Naive thymus-derived CD4-positive, alpha-beta T cell (primary cell): ENCODE measurements at places on chromosomes 5 and 9.
A peak's percentile ranks its signal among the peaks of the same experiment; 100 is the strongest.

- no peak for DNase-seq
These were observed 64.2 kb upstream of the OLFM1 start for GRCh38 chr9:135023088-135023785.

DNA sequence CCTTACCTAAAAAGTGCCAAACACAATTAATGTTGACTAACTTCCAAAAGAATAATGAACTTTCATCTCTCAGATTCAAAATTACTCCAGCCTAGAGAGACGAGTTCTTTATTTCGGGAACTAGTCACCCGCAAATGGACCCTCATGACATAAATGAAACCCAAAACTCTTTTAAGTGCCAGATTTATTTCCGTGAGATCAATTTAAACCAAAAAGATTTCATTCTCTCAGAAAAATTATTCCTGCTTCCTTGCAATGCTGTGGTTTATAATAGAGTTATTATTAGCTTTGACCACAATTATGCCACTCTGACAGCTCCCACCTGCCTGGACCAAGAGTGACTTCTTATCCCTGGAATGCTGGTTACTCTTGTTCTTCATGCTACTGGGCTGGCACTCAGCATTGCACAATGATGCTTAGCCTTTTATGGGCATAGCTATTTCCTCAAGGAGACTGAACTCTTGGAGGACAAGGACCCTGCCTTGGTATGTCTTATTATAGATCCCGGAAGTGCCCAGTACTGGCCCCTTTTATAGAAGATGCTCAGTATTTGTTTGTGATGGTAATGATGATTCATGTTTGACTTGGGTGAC, 183.5 kb downstream of the SNX18 start:
- no peak for DNase-seq

- DNase-seq, result no peak
These were observed 26.1 kb downstream of the SMIM32 start for GRCh38 chr5:136166909-136167308.

DNA sequence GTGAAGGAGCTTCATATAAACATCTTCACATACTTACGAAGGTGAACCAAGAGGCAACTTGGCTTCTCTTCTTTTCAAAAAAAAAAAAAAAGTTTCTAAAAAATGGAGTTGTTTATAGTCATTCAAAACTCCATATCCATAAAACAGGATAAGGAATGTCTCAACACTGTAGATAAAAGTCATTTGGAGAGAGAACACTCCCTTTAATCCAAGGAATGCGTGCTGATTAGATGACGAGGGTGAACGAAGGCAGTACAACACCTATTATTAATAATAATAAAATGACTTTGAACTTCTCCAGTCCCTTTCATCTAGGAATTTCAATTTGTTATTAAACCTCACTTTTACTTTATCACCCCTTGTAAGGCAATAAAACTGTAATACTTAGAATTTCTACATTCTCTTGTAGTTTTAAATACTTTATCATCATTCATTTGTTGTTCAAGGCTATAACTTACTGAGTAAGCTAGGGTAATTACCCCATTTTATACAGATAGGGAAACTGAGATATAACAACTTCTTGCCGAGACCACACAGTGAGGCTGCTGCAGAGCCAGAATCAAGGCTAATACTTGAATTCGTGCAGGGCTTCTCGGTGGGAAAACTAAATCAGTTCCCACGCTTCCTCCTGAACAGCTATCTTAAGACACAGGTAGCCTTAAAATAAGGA, 377.1 kb downstream of the EFNA5 start:
- DNase-seq, result no peak

GRCh38 chr9:76004526-76004925, 114.1 kb downstream of the PCSK5 start:
- DNase-seq, result no peak

- no peak for DNase-seq
These were observed 54.1 kb upstream of the ALDH1A1 start for GRCh38 chr9:73006986-73007385.

- DNase-seq, result no peak
These were observed 274.4 kb upstream of the PCSK5 start for GRCh38 chr9:75616052-75616451.

GRCh38 chr5:142569905-142570304, 116.0 kb downstream of the FGF1 start:
- no peak for DNase-seq

DNA sequence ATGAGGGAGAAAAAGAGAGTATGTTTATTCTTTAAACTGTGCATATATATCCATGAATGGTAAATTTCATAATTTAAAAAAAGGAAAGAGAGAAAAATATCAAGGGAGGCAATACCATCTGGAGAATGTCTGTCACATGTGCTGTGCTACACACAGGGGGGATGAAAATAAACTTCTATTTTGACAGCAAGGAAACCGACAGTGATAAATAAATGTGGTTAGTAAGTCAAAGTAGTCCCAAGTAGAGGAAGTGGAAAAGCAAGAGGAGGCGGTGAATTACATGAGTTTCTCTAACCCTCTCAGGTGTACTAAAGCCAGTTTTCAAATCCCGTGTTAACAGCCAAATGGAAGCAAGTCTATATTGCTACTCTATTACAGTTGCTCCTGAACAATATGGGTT, 83.3 kb downstream of the ICE1 start:
- DNase-seq, result no peak

DNA sequence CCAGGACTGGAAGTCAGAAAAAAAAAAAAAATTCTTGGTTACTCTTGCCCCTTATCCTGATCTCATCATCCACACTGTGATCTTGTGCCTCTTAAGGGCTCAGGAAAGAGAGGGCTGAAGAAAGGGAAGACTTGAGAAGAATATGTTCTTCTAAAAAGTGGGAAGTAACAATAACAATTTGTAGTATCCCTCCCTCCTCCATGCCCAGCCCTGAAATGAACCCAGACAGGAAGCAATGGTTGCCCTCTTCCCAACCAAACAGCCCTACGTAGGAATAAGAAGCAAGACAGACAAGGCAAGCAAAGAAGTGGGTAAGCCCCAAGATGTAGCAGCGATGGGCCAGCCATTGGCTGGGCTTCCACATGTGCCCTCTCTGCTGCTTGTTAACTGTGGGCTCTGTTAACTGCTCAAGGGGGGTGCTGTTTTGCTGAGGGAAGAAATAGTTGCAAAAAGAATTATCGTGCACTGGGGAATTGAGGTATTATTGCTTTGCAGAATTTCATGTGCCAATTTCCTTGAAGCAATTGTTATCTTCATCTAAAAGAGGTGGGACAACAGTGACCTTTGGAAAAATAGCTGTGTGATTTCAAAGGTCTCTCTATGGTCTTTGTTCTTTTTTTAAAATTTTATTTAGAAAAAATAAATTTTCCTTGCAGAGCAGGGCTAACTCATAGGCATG, 146.6 kb upstream of the PCA3 start:
- DNase-seq, result no peak

- DNase-seq, result no peak
These were observed 37.7 kb upstream of the STXBP1 start for GRCh38 chr9:127574072-127574993.

- DNase-seq, result no peak
These were observed 247.9 kb downstream of the MSX2 start for GRCh38 chr5:174972291-174972690.

- no peak for DNase-seq
These were observed 61.7 kb downstream of the HSPA4 start for GRCh38 chr5:133113331-133114061.

- peak; percentile 80 for DNase-seq
These were observed 17.5 kb downstream of the PTTG1 start for GRCh38 chr5:160439205-160439600.

DNA sequence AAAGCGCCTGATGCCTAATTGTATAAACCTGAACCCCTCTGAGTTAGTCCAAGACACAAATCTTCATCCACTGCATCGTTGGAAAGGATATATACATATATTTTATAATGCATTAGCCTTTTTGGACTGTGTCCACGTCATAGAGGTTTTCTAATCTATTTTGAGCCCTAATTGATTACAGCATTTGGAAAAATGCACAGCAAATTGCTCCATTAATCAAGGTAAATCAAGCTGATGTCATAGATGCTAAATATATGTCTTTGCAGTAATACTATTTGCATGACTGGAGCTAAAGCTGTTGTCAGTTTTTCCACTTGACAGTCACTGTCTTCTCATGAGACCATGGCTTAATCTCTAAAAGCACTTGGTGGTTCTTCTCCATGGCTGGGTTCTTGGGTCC, 483.5 kb upstream of the TNC start:
- DNase-seq, result no peak

DNA sequence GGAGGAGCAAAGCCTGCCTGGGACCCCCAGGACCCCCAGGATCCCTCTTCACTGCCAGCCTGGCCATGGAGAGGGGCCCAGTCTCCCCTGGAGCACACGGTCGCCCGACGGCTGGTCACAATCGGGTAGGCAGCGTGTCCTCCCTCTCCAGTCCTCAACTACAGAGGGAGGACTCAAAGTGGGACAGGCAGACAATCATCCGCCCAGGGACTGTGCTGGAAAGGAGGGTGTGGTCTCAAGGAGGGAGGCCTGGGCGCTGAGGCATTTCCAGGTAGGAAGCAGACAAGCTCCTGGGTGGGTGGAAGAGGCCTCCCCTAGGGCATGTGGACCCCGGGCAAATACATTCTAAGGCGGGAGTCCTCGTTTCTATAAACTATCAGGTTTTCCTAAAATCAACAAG, 93.2 kb upstream of the ADAMTS2 start:
- DNase-seq, result no peak

GRCh38 chr9:21830589-21830988, 28.2 kb downstream of the MTAP start:
- no peak for DNase-seq

DNA sequence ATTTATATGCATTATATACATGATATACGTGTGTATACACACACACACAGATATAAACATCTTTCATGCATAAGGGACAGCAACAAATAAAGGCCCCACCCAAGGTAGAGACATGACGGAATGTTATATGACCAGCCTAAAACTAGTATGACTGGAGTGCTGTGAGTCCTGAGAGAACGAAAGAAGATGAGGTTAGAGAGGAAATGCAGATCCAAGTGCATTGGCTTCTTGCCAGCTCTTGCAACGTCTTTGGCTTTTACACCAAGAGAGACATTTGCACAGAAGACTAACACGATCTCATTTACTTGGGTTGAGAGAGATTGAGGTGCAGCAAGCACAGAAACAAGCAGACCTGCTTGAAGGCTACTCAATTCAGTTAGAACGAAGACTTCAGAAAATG, 23.0 kb downstream of the CDH10 start:
- DNase-seq, result no peak

GRCh38 chr5:95723632-95724369, 7.3 kb upstream of the RHOBTB3 start:
- no peak for DNase-seq

- DNase-seq, result no peak
These were observed 53.3 kb downstream of the UGCG start for GRCh38 chr9:111949919-111950318.

GRCh38 chr5:150465927-150466326, 16.4 kb upstream of the RPS14 start:
- no peak for DNase-seq

- DNase-seq, result no peak
These were observed 1.6 kb upstream of the OXCT1 start for GRCh38 chr5:41871852-41872251.

- DNase-seq, result no peak
These were observed 34.8 kb upstream of the CDKN2B start for GRCh38 chr9:22043928-22044327.

DNA sequence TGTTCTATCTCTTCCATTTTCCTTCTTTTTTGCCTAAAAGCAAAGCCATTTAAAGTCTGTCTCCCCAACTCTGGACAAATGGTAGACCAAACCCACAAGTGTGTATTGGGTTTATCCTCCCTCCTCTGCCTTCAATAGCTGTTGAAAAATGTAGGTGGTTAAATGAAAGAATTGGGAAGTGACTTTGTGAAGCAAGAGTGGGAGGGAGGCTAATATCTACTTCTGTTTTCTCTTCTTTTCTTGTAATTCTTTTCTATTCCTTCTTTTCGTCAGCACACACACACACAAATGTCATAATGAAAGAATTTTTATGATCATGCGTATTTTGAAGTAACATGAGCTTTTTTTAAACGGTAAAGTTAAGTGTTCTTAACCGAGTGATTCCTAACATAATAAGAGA, 3.8 kb downstream of the CCDC152 start:
- DNase-seq, result no peak

- no peak for DNase-seq
These were observed 5.7 kb downstream of the BARHL1 start for GRCh38 chr9:132588098-132588497.
